ENCODE measurements at places on chromosomes 1 and 21.
A peak's percentile ranks its signal among the peaks of the same experiment; 100 is the strongest.

GRCh38 chr1:42924851-42925760 lies 33.6 kb downstream of the SLC2A1 start:
- peak overlapping the region; percentile 93 for H3K27ac ChIP-seq
- H3K4me1 ChIP-seq: peaks cover 11% of the 10 kb centered on the region
- no peak for DNase-seq
- H3K36me3 ChIP-seq: peaks cover 13% of the 10 kb centered on the region

DNA sequence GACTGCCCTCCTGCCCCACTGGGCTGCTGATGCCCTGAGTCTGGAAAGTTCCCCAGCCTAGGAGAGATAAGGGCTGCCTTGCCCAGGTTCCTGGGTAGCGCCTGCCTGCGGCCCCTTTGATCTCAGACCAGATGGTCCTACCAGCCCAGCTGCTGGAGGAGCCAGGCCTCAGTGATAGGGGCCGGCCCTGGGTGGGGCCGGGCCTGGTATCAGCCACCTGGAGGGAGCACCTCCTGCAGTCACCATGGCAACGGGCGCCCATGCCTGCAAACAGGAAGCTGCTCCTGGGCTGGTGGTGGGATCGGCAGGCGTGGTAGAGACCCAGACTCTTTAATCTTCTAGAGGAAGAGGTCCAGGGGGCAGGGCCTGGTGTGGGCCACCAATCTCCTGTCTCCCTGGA lies 119.7 kb upstream of the WNT4 start:
- H3K27me3 ChIP-seq: no peaks in the 10 kb centered on the region
- peaks cover 28% of the 10 kb centered on the region for H3K4me1 ChIP-seq
- no peaks in the 10 kb centered on the region for H3K36me3 ChIP-seq
- H3K4me3 ChIP-seq: no peak overlapping the region
- H3K27ac ChIP-seq: no peak overlapping the region
- DNase-seq: no peak

GRCh38 chr1:3510136-3510955 lies 55.9 kb downstream of the ARHGEF16 start:
- no peaks in the 10 kb centered on the region for H3K27me3 ChIP-seq
- H3K27ac ChIP-seq: no peak overlapping the region
- DNase-seq: no peak
- H3K36me3 ChIP-seq: peaks cover 24% of the 10 kb centered on the region
- H3K4me3 ChIP-seq: no peak overlapping the region
- H3K4me1 ChIP-seq: peaks cover 1% of the 10 kb centered on the region

GRCh38 chr1:191697556-191697955 lies 460.7 kb upstream of the RGS18 start:
- no peak overlapping the region for H3K4me3 ChIP-seq
- H3K36me3 ChIP-seq: no peaks in the 10 kb centered on the region
- no peak overlapping the region for H3K27ac ChIP-seq
- H3K27me3 ChIP-seq: no peaks in the 10 kb centered on the region
- DNase-seq: no peak

DNA sequence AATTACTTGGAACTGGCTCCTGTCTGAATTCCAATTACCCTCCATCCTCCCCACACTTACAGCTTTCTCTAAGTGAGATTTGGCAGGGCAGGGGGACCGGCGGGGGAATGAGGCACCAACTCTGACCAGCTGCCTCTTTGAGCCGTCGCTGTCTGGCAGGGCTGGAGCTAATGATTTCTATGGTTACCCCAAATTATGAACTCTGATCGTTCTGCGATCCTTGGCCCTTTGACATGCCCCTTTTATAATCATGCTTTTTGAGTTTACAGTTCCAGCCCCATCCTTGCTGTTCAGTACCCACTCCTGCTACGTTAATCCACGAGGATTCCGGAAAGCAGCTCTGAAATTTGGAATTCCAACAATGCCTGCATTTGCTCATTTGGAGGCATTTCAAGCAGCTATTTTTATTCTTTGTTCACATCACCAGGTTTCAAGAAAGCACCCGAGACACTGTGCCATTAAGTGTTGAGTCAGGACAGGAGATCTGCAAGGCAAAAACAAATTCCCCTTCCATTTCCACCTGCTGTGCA lies 54.6 kb upstream of the LBR start:
- no peak overlapping the region for H3K27ac ChIP-seq
- H3K27me3 ChIP-seq: no peaks in the 10 kb centered on the region
- no peak for DNase-seq
- H3K4me1 ChIP-seq: no peaks in the 10 kb centered on the region
- H3K36me3 ChIP-seq: no peaks in the 10 kb centered on the region

DNA sequence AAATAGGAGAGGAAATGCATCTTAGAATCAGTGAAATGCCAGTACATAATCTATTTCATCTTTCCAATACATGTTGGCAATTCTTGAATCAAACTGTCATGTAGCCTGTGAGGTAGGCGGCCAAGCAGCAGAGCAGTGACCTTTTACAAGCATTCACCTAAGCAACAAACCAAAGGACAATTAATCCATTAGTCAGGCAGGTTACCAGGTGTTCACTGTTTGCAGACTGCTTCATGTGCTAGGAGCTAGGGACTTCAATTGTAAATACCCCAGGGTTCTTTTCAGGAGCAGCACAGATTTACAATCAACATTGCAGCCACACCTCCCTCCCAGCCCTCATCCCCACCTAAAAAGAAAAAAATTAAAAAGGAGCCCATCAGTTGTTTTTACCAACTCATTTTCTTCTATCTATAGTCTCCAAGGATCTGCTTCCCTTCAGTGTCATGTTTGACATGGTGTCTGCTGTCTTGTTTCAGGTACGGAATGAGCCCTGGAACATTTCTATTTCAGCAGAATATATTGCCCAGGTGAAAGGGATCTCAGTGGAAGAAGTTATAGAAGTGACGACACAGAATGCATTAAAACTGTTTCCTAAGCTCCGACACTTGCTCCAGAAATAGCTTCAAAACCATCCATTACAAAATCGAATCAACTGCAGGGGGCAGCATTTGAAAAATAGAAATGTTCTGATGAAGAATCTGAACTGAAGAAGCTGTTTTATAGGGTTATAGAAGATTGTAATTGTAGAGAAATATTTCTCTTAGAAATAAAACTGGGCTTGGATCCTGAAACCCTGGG lies 23.0 kb downstream of the TATDN3 start:
- peaks cover 4% of the 10 kb centered on the region for H3K4me1 ChIP-seq
- no peaks in the 10 kb centered on the region for H3K36me3 ChIP-seq
- no peak overlapping the region for H3K4me3 ChIP-seq
- DNase-seq: no peak
- no peak overlapping the region for H3K27ac ChIP-seq

DNA sequence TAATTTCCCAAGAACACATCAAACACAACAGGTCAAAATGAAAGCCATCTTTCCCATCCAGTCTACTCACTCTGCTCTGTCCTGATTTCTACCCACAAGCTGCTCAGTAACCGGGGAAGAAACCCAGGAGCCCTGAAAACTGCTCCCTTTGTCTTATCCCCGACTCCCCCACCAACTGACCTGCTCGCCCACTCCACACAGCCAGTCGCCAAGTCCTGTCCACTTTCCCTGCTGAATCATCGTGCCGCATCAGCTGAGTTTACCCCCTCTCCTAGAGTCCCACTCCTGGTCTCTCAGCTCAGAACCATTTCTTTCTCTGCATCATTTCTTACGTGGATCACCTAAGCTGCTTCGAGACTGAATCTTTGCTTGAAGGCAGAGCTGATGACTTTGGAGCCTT lies 11.2 kb upstream of the RCAN1 start:
- H3K36me3 ChIP-seq: no peaks in the 10 kb centered on the region
- no peaks in the 10 kb centered on the region for H3K27me3 ChIP-seq
- no peaks in the 10 kb centered on the region for H3K4me1 ChIP-seq
- DNase-seq: no peak
- no peak overlapping the region for H3K4me3 ChIP-seq

- no peaks in the 10 kb centered on the region for H3K4me1 ChIP-seq
- H3K4me3 ChIP-seq: no peak overlapping the region
- no peak for DNase-seq
- no peak overlapping the region for H3K27ac ChIP-seq
These were observed 1168.6 kb downstream of the KCNT2 start for GRCh38 chr1:195439661-195440060.

DNA sequence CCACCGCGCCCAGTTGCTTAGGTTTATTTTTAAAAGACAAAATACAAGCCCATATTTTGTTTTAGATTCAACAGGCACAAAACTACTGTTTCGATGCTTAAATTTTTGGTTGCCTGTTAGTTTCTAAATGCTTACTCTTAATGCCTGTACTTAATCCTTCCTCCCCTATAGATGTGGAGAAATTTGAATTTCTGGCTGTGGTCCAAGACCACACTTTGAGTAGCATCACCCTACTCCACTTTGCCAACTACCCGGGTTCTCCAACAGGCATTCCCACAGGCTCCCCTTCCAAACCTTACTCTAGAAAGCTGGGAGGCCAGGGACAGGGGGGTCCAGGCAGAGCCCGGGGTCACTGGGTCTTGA lies 20.0 kb downstream of the LACTBL1 start:
- H3K27ac ChIP-seq: no peak overlapping the region
- peaks cover 5% of the 10 kb centered on the region for H3K27me3 ChIP-seq
- no peaks in the 10 kb centered on the region for H3K36me3 ChIP-seq
- no peak for DNase-seq
- no peaks in the 10 kb centered on the region for H3K4me1 ChIP-seq
- H3K4me3 ChIP-seq: no peak overlapping the region

DNA sequence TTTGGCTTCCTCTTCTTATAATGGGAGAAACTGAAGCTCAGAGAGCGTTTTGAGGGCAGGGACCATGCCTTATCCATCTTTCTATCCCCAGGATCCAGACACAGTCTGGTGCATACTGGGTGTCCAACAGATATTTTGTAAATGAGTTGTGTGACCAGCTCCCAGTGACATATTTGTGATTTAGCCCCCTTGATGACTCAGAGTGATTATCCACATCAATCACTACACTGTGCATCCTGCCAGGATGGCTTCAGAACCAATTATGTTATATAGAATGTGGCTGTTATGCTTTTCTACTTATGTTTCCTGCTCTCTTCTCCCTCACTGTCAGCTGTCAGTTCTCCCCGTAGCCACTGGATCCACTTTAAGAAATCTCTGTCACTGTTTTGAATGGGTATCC lies 11.3 kb downstream of the OLFML3 start:
- H3K4me1 ChIP-seq: no peaks in the 10 kb centered on the region
- no peak for DNase-seq
- H3K27ac ChIP-seq: no peak overlapping the region
- H3K27me3 ChIP-seq: no peaks in the 10 kb centered on the region

GRCh38 chr1:231037585-231038517 lies 2.2 kb downstream of the FAM89A start:
- no peak for DNase-seq
- H3K4me3 ChIP-seq: peak overlapping the region; percentile 96
- H3K4me1 ChIP-seq: peaks cover 43% of the 10 kb centered on the region

DNA sequence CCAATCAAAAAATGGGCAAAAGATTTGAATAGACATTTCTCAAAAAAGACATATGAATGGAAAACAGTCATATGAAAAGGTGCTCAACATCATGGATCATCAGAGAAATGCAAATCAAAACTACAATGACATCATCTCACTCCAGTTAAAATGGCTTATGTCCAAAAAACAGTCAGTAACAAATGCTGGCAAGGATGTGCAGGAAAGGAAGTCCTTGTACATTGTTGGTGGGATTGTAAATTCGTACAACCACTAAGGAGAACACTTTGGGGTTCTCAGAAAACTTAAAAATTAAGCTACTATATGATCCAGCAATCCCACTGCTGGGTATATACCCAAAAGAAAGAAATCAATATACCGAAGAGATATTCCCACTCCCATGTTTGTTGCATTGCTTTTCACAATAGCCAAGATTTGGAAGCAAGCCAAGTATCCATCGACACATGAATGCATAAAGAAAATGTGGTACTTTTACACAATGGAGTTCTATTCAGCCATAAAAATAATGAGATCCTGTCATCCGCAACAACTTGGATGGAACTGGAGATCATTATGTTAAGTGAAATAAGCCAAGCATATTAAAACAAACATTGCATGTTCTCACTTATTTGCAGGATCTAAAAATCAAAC lies 17.9 kb downstream of the GBP5 start:
- H3K27me3 ChIP-seq: no peaks in the 10 kb centered on the region
- DNase-seq: no peak
- no peak overlapping the region for H3K4me3 ChIP-seq
- no peak overlapping the region for H3K27ac ChIP-seq
- peaks cover 6% of the 10 kb centered on the region for H3K4me1 ChIP-seq

DNA sequence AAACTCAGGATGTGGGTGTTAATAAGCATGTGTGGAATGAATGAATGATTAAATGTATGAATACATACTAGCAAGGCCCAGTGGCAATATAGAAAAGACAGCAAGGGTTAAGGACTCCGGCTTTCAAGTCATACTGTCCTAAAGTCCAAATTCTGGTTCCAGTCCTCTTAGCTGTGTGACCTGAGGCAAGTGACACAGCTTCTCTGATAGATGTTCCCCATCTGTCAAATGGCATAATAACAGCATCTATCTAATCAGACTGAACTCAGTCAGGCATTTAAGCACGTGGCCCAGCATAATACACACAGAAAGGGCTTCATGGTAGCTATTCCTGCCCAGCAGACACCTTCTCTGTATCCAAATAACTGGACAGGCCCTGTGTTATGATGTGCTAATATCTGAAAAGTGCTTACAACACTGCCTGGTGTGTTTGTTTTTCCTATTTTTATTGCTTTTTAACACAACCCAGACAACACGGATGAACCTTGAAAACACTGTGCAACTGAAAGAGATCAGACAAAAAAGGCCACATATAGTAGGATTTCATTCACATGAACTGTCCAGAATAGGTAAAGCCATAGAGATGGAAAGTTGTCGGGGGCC lies 12.4 kb downstream of the ASAP3 start:
- H3K27me3 ChIP-seq: no peaks in the 10 kb centered on the region
- H3K4me3 ChIP-seq: no peak overlapping the region
- no peak overlapping the region for H3K27ac ChIP-seq
- no peak for DNase-seq
- peaks cover 7% of the 10 kb centered on the region for H3K4me1 ChIP-seq
- H3K36me3 ChIP-seq: no peaks in the 10 kb centered on the region

- no peak overlapping the region for H3K4me3 ChIP-seq
- H3K27ac ChIP-seq: peak overlapping the region; percentile 15
- H3K36me3 ChIP-seq: no peaks in the 10 kb centered on the region
- H3K27me3 ChIP-seq: no peaks in the 10 kb centered on the region
- peak; percentile 80 for DNase-seq
- peaks cover 9% of the 10 kb centered on the region for H3K4me1 ChIP-seq
These were observed 4.7 kb downstream of the LAX1 start for GRCh38 chr1:203769505-203770343.

DNA sequence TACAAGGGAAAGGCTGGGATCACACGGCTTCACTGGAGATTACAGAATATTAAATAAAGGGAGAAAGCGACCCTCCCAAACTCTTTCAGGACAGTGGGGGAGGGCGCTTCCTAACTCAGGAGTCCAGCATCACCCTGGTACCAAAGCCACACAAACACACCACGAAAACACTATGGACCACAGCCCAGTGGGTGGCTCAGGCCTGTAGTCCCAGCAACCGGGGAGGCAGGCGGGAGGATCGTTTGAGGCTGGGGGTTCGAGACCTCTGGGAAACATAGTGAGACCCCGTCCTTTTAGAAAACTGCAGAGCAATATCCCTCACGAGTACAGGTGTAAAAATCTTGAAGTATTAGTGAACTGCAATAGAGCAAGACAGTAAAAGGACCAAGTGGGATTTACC lies 16.0 kb downstream of the TRIM11 start:
- peaks cover 9% of the 10 kb centered on the region for H3K36me3 ChIP-seq
- no peak overlapping the region for H3K4me3 ChIP-seq
- DNase-seq: no peak
- H3K27me3 ChIP-seq: no peaks in the 10 kb centered on the region
- no peak overlapping the region for H3K27ac ChIP-seq
- H3K4me1 ChIP-seq: no peaks in the 10 kb centered on the region

GRCh38 chr1:223616586-223616985 lies 48.9 kb downstream of the CAPN8 start:
- H3K4me3 ChIP-seq: no peak overlapping the region
- H3K27me3 ChIP-seq: no peaks in the 10 kb centered on the region
- H3K27ac ChIP-seq: no peak overlapping the region
- no peak for DNase-seq
- no peaks in the 10 kb centered on the region for H3K4me1 ChIP-seq
- H3K36me3 ChIP-seq: no peaks in the 10 kb centered on the region
